Fibroblast of pulmonary artery (primary cell): ENCODE measurements at places on chromosomes 5 and 9.

GRCh38 chr5:79074641-79075040 lies 5.1 kb downstream of the BHMT2 start:
- DNase-seq: peak; percentile 45

DNA sequence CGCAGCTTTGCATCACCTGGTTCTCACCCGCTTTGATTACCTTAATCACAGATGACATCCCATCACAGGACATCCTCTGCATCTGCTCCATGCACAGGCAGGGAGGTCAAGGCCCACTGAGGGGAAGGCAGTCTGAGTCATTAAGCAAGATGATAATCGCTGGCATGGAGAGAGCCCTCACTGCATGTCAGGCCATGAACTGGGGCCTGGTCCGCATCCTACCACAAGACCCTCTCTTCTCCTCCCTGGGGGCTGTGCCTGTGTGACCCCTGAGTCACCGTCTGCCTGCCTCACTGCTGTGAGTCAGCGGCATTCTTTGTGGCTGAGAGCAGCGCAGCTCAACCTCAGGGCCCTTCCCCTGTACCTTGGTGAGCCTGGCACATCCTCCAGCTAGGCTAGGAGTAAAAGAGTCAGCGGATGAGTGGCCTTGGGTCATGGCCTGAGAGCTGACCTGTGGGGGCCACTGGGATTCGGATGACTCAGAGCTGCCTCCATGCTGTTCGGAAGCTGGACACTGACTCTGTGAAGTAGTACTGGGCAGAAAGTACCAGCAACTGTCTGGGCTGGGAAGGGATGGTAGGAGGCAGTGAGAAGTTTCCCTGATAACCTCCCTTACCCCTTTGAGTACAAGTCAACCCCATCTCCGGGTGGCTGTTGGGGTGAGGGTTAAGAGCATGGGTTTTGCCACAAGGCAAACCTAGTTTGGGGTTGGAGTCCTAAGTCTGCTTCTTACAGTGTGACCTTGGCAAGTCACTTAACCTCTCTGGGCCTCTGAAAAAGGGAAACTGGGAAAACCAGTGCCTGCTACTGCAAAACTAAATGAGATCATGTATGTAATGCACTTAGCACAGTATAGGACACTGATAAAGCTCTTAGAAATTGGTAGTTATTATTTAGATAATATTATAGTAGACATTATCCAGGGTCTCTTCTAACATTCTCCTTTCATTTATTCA lies 14.6 kb upstream of the ARSI start:
- DNase-seq: peak; percentile 83

DNA sequence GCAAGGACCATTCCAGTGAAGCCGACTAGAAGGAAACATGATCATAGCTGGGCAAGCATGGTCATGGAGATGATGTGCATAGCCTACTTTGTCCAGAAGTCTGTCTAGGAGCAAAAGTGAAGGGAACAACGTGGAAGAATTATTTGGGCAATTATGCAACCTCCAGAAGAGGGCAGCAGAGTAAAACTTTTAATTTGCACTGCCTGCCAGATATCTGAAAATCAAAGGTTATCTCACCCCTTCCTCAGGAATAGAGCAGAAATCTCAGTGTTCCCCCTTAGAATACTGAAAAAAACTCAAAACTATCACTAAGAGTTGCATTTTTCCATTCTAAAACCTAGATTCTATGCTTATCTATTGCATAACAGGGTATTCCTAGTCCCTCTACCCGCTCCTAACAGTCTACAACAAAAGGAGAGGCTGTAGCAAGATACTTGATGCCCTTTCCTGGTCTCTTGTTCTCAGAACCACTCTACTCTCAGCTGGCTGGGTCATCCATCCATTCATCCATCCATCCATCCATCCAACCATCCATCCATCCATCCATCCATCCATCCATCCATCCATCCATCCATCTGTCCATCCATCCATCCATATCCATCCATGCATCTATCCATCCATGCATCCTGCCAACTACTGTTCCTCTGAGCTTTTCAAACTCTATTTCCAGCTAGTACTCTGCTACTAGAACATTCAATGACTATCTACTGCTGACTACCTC lies 8.4 kb upstream of the SETD9 start:
- DNase-seq: peak; percentile 62

DNA sequence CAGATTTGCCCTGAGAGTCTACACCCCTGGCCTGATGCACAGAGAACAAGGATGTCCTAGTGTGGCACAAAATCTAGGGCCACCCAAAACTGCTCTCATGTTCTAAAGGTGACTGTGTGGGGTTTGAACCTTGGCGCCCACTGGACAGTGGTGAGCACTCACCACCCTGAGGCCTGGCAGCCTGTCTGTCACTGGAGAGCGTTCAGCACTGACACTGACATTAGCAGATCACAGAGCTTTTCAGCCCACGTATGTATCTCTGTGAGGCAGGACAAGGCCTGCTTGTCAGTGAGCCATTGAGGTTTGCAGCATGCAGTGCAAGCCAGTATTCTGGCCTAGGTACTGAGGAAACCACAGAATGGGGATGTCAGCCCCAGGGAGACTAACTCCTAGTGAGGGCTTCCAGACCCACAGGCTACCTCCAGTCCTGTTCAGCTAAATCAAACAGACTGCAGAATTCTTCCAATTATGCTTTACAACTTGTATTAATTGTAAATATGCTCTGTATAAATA lies 38.9 kb upstream of the SLC2A8 start:
- DNase-seq: no peak

- DNase-seq: no peak
Observed at GRCh38 chr9:134995792-134996120, 78.0 kb upstream of the FCN1 start.

GRCh38 chr5:170251462-170251861 lies 18.7 kb downstream of the C5orf58 start:
- no peak for DNase-seq

- DNase-seq: no peak
Observed at GRCh38 chr5:136006164-136006563, 22.6 kb upstream of the TGFBI start.

DNA sequence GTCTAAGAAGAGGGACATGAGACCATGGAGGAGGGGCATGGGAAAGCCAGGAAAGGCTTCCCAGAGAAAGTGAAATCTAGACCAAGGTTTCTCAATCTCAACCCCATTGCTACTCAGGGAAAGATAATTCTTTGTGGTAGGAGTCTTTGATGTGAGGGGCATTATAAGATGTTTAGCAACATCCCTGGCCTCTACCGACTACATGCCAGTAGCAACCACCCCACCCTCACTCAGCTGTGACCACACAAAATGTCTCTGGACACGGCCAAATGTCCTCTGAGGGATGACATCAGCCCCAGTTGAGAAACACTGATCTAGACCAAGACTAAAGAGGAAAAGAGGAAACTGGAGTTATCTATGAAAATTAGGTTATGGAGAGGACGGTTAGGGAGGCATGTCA lies 298.5 kb upstream of the KIF2A start:
- DNase-seq: no peak

GRCh38 chr5:136001466-136001981 lies 27.3 kb upstream of the TGFBI start:
- peak; percentile 75 for DNase-seq

- DNase-seq: no peak
Observed at GRCh38 chr5:36360307-36360706, 58.6 kb upstream of the RANBP3L start.

- DNase-seq: no peak
Observed at GRCh38 chr9:20070336-20070735, 281.5 kb upstream of the SLC24A2 start.

DNA sequence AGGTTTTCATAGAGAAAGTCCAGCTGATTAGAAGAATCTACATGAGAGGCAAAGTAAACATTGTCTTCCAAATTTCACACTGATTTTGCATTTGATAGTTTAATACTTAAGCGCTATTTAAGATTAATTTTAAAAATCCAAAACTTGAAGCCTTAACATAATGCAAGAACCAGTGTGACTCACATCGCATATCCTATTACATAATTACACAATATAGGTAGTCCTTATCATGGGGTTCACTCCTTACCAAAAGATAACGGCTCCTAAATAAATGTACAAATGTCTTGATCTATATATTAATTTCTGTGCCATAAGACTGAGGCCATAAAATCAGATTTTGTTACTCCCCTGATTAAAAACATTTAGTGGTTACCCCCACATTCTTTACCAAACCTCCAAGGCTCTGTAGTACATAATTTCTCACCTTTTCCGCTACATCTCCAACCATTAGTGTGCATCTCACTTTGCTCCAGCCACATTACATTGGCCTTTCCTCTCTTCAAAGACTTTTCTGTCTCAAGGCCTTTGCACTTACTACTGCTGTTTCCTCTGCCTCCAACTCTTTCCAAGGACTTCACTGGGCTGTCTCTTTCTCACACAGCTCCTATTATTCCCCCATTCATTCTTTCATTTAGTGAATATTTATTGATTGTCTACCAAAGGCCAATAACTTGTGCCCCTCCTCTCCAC lies 1.0 kb downstream of the RIOK2 start:
- peak; percentile 27 for DNase-seq

DNA sequence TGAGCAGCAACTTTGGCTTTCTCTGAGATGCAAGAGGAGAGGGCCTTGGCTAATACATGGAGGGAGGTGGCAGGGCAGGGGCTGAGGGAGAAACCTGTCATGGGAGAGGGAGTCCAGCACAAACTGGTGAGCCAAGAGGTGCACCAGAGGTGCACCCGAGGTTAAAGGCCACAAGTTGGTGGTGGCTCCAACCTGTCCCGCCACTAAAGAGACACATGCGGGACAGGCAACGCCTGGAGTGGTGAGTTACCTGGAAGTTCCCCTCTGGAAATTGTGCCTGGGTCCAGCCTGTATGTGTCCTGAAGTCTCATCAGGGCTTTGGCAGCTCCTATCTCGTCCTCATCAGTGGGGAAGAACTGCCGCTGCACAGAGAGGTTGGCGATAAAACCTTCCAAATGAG lies 14.0 kb downstream of the P4HA2 start:
- DNase-seq: no peak

- no peak for DNase-seq
Observed at GRCh38 chr5:115968770-115969169, 6.5 kb downstream of the LVRN start.

DNA sequence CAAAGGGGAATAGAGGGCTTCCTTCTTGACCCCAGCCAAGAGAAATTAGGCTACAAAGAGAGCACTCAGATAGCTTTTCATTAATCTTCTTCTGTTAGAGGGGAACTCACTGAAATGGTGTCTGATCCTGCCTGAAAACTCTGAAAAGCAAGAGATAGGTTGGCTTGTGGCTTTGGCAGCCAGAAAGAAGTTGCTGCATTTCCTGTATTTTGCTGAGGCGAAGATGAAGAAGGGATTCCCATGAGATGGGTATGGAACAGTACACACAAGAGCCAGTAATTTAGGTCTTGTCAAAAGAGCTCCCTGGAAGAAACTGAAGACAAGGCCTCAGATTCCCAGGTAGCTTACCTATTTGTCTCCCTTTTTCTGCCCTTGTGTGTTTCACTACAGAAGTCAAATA lies 120.9 kb upstream of the TARS1 start:
- peak; percentile 76 for DNase-seq

DNA sequence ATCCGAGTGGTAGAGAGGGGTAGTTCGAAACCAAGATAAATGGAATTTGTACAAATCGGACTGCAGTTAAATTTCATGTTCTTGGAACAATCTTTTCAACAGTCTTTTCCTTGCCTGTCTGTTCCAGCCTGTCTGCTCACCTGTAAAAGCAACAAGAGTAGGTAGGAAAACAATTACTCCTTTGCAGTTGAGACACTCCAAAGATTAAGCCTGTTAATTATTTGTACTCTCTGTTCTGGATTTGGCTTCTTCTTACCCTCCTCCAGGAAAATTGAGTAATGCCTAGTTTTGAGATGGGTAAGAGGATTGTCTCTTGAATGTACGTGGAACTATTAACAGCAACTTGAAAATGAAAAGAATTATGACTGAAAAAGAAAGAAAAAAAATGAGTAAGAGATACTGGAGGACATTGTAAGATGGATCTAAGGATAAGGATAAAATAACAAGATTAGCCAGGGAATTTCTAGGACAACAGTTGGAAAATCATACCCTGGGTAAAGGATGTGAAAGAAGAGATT lies 24.3 kb downstream of the SPAAR start:
- DNase-seq: no peak

DNA sequence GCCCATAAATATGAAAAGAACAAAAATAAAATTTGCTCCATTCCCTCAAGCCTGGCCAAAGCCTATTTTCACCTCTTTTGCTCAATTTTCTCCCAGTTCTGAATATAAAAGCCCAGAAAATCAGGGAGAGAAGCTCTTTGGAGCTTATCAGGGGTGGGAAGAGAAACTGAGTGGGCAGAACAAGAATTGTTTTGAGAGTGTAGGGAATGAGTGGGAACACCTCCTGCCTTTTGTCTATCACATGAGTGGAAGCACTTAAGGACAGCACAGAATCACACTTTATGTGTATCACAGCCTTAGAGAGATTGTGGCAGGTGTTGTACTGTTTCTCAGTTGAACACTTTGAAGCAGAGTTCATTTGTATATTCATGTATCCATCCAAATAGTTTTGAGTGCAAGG lies 139.2 kb upstream of the HMHB1 start:
- DNase-seq: no peak

- DNase-seq: no peak
Observed at GRCh38 chr5:126878085-126878484, 101.1 kb downstream of the LMNB1 start.

DNA sequence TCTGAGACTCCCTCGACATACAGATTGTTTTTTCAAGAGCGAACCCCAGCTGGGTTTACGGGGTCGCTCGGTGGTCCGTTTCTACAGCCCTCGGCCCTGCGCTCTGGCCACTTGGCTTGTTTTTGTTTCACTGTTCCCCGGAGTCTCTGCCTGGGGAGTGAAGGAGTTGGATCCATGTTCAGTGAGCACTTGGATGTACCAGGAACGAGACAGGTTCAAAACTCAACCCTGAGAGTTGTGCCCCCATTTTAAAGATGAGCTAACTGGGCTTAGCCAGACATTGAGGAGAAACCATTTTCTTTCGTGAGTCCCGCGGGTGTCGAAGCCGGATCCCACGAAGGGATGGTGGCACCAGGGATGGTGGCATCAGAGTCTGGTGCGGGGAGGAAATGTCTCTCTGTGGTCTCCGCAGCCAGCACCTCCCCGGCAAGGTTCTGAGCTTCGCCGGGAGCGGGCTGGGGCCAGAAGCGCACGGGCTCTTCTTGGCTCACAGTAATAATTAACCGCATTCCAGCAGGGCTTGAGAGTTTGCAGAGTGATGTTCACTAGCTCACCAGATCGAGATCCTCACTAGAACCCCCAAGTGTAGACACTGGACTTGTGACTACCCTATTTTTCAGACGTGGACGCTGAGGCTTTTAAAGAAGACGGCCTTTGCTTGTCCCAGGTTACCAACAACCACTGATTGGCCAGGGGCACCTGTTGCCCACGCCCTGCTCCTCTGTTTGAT lies 1.0 kb downstream of the MSX2 start:
- DNase-seq: no peak

DNA sequence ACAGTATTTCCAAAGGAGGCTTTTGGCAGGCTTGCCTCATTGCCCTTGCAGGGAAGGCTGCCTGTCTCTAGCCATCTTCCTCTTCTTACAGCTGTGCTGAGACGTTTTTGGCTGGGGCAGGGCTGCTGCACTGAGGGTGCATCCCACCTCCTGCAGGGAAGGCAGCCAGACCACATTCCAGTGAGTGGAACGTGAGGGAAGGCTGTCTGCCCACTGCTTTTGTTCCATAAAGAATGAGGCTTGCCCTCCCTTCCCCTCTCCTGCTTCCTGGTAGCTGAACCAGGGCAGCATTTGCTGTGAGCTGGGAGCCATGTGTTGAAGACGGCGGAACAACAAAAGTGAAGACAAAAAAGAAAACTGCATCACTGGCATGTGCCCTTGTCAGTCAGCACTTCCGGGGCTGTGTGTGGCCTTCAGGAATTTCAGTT lies 16.8 kb downstream of the MGAT1 start:
- peak; percentile 89 for DNase-seq

- no peak for DNase-seq
Observed at GRCh38 chr9:131252120-131252519, 24.2 kb downstream of the FAM78A start.

- DNase-seq: peak; percentile 21
Observed at GRCh38 chr5:114055318-114056184, 306.3 kb upstream of the KCNN2 start.
